Thoracic aorta (tissue), 2 donors: ENCODE measurements at places on chromosomes 5 and 9. TPM values are rescaled to one million over a fixed set of nuclear protein-coding genes. Genes with fewer than 3 reads are reported as not detected.
A peak's percentile ranks its signal among the peaks of the same experiment; 100 is the strongest.

Gene ARHGEF39
- 1.2 TPM for total RNA-seq

- no peaks in the 10 kb centered on the region for H3K36me3 ChIP-seq
- H3K27ac ChIP-seq: no peak overlapping the region
- H3K27me3 ChIP-seq: no peaks in the 10 kb centered on the region
- H3K4me1 ChIP-seq: no peaks in the 10 kb centered on the region
- no peak overlapping the region for H3K4me3 ChIP-seq
Observed at GRCh38 chr5:142520885-142521284, 165.0 kb downstream of the FGF1 start.

Gene HK3
- 9.0 TPM for total RNA-seq

- peaks cover 25% of the 10 kb centered on the region for H3K4me1 ChIP-seq
- no peak for DNase-seq
- H3K4me3 ChIP-seq: peak overlapping the region; percentile 60
Observed at GRCh38 chr5:146344155-146345118, 5.8 kb downstream of the POU4F3 start.

Gene MOB3B
- 11.1 TPM for total RNA-seq

Gene FOXD4L3
- total RNA-seq: not detected
